ENCODE measurements at places on chromosomes 6 and 20. TPM values are rescaled to one million over a fixed set of nuclear protein-coding genes. Genes with fewer than 3 reads are reported as not detected.

The HLA-DRB5 gene
- total RNA-seq, result 0.13 TPM

The VNN1 gene
- total RNA-seq, result 4.2 TPM

GRCh38 chr6:1865585-1865984 lies 255.9 kb downstream of the FOXC1 start:
- no peak for DNase-seq

DNA sequence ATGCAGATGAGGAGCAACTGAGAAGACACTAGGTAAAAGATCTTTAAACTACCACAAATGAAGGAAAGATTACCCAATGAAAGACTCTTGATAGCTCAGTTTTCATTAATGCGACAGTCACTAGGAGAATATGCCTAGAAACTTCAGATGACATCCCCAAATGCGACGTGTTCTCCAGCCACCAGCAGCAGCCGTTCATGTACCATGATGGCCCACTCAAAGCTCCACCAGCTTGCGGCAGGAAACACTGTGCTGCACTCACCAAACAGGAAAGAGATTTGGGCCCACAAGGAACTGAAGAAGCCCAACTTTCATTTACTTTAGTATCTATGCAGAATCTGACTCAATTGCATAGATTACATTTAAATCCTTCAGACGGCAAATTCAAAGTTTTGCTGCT lies 7.5 kb downstream of the DIDO1 start:
- DNase-seq, result no peak

DNA sequence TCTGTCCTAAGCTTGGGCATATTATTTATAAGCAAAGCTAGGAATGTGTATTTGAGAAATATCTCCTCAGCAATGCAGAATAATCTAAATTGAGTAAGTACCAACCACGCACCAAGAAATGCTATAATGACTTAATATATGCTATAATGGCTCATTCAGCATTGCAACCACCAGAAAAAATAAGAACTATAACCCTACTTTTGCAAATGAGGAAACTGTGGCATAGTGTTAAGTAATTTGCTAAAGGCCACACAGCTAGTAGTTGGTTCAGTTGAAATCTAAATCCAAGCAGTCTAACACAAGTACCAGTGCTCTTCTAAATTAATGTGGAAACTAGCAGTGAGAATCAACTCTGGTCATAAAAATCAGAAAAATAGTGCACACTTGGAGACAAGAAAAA lies 35.7 kb downstream of the HBS1L start:
- no peak for DNase-seq

GRCh38 chr20:52291109-52291508 lies 99.5 kb upstream of the ZFP64 start:
- no peak for DNase-seq

Measured in LHCN-M2 (cell line).